Large intestine (tissue), 12 donors: ENCODE measurements at places on chromosomes 5 and 9. TPM values are rescaled to one million over a fixed set of nuclear protein-coding genes. Genes with fewer than 3 reads are reported as not detected.

- H3K36me3 ChIP-seq, result no peaks in the 10 kb centered on the region
- no peaks in the 10 kb centered on the region for H3K4me1 ChIP-seq
- no peak for DNase-seq
- peaks cover 3% of the 10 kb centered on the region for H3K27me3 ChIP-seq
- no peak overlapping the region for H3K27ac ChIP-seq
- no peak overlapping the region for H3K4me3 ChIP-seq
Observed at GRCh38 chr9:130956636-130957450, 17.8 kb upstream of the FIBCD1 start.

GRCh38 chr5:172640822-172641358 lies at the start of gene NEURL1B:
Gene NEURL1B, plus strand, starts transcription at chr5:172641263. Its CDS starts 144 bp downstream, at chr5:172641407.
- H3K27me3 ChIP-seq, result no peaks in the 10 kb centered on the region
- H3K4me1 ChIP-seq, result peaks cover 44% of the 10 kb centered on the region
- H3K4me3 ChIP-seq, result peak within 1 kb of the TSS; percentile 81
- peaks cover 5% of the 10 kb centered on the region for H3K36me3 ChIP-seq

GRCh38 chr9:25648116-25648515 lies 30.1 kb downstream of the TUSC1 start:
- no peaks in the 10 kb centered on the region for H3K27me3 ChIP-seq
- H3K4me3 ChIP-seq, result no peak overlapping the region
- H3K4me1 ChIP-seq, result no peaks in the 10 kb centered on the region

GRCh38 chr5:160545832-160546231 lies 124.2 kb downstream of the PTTG1 start:
- no peaks in the 10 kb centered on the region for H3K36me3 ChIP-seq
- no peaks in the 10 kb centered on the region for H3K4me1 ChIP-seq
- no peak overlapping the region for H3K27ac ChIP-seq
- no peaks in the 10 kb centered on the region for H3K27me3 ChIP-seq
- no peak overlapping the region for H3K4me3 ChIP-seq
- no peak for DNase-seq

DNA sequence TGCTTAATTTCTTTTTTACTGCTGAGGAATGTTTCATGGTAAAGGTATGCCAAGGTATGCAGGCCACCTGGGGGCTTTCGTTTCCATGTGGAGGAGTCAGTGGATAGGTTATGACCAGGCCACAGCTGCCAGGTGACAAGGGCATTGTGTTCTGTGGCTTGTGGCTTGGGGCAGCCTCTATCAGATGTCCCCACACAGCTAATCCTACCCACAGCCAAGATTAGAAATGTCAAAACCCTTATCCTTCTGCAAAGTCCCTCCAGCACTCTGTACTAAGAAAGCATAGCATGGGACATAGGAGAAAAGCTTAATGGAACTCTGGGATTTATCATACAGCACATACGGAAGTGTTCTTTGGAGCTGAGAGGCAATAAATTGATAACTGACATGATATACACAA lies 171.2 kb upstream of the S1PR3 start:
- H3K4me1 ChIP-seq, result no peaks in the 10 kb centered on the region
- H3K36me3 ChIP-seq, result no peaks in the 10 kb centered on the region
- DNase-seq, result no peak

- no peaks in the 10 kb centered on the region for H3K36me3 ChIP-seq
- no peaks in the 10 kb centered on the region for H3K27me3 ChIP-seq
- no peak for DNase-seq
- H3K4me3 ChIP-seq, result no peak overlapping the region
- no peak overlapping the region for H3K27ac ChIP-seq
Observed at GRCh38 chr5:7638456-7638855, 212.5 kb downstream of the CFAP90 start.

GRCh38 chr9:5908918-5909317 lies 18.2 kb downstream of the MLANA start:
- no peak overlapping the region for H3K27ac ChIP-seq
- no peaks in the 10 kb centered on the region for H3K4me1 ChIP-seq
- H3K36me3 ChIP-seq, result peaks cover 2% of the 10 kb centered on the region
- DNase-seq, result no peak
- H3K4me3 ChIP-seq, result no peak overlapping the region

DNA sequence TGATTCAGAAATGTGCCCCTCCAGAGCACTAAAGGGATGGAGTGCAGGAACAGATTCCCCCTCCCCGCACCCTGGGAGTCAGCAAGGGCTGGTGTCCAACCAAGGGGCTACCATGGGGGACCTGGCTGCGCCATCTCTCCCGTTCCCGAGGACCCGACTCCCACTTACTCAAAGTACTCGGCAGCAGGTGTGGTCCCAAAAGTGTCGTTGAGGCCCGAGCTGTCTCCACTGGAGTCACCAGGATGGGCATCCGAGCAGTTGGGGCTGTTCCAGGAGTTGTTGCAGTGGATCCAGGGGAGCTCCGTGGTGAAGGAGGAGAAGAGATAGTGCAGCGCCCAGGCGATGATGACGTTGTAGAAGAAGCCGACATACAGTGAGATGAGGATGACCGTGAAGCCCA lies 12.9 kb downstream of the SLC6A3 start:
- peaks cover under 1% of the 10 kb centered on the region for H3K4me1 ChIP-seq
- H3K36me3 ChIP-seq, result no peaks in the 10 kb centered on the region
- no peak for DNase-seq
- H3K27ac ChIP-seq, result no peak overlapping the region
- H3K27me3 ChIP-seq, result no peaks in the 10 kb centered on the region

DNA sequence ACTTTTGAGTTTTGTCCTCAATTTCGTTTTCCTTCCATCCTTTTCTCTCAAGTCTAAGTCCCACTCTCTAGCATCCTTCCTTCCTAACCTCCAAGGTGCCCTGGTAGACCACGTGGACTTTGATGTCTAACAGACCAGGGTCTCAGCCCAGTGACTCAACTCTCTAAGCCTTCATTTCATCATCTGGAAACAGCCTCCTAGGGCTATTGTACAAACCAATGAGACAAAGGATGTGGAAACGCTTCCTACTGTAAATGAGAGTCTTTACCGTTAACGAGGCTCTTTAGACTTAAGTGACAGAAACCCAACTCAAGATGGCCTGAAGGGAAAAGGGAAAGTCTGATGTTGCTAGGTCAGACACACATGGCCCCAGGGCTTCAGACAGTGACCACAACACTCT lies 49.2 kb upstream of the CPLX2 start:
- no peak overlapping the region for H3K27ac ChIP-seq
- peaks cover 5% of the 10 kb centered on the region for H3K27me3 ChIP-seq
- H3K4me1 ChIP-seq, result no peaks in the 10 kb centered on the region
- no peak for DNase-seq
- H3K36me3 ChIP-seq, result no peaks in the 10 kb centered on the region
- H3K4me3 ChIP-seq, result no peak overlapping the region

GRCh38 chr5:134525683-134526482 lies 413 bp downstream of the JADE2 start:
- peak; percentile 86 for DNase-seq
- H3K27me3 ChIP-seq, result no peaks in the 10 kb centered on the region
- H3K4me3 ChIP-seq, result peak overlapping the region; percentile 95
- H3K36me3 ChIP-seq, result peaks cover 2% of the 10 kb centered on the region
- peak overlapping the region; percentile 97 for H3K27ac ChIP-seq

- DNase-seq, result peak; percentile 54
- no peaks in the 10 kb centered on the region for H3K27me3 ChIP-seq
- no peak overlapping the region for H3K4me3 ChIP-seq
- peaks cover 54% of the 10 kb centered on the region for H3K36me3 ChIP-seq
- no peak overlapping the region for H3K27ac ChIP-seq
- peaks cover 16% of the 10 kb centered on the region for H3K4me1 ChIP-seq
Observed at GRCh38 chr9:128124873-128125579, 2.5 kb downstream of the PTGES2 start.

DNA sequence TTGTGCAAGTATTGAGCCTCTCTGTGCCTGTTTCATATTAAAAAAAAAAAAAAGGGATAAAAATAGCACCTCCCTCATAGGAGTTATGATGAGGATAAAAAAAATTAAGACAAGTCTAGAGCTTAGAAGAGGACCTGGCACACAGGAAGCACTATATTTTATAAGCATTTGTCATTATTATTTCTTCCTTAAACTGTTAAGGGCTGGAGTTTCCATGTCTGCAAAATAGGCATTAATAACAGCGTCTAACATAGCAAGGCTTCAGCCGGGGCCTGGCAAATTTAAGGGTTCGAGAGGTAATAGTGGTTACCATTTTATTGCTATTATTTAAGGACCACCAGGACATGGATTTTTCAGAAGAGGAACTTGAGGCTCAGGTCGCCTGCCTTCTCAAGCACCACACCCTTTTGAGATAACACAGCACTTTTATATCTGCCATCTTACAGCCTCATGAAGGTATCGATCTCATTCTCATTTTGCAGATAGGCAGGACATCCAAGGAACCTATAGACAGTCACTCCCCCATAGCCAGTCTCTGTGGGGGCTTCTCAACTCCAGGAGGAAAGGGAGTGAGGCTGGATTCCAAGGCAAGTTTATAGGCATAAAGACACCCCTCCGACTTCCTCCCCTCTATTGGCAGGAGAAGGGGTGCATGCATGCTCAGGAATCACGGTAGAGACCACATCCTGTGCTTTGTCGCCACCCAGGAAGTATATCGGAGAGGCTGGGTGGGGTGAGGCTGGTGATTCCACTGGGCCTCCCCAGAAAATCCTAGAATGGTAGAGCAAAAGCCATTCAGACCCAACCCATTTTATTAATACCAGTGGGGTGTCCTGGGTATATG lies 2.4 kb downstream of the ANXA6 start:
- peak overlapping the region; percentile 76 for H3K27ac ChIP-seq
- DNase-seq, result no peak
- no peaks in the 10 kb centered on the region for H3K27me3 ChIP-seq
- H3K36me3 ChIP-seq, result no peaks in the 10 kb centered on the region
- no peak overlapping the region for H3K4me3 ChIP-seq

DNA sequence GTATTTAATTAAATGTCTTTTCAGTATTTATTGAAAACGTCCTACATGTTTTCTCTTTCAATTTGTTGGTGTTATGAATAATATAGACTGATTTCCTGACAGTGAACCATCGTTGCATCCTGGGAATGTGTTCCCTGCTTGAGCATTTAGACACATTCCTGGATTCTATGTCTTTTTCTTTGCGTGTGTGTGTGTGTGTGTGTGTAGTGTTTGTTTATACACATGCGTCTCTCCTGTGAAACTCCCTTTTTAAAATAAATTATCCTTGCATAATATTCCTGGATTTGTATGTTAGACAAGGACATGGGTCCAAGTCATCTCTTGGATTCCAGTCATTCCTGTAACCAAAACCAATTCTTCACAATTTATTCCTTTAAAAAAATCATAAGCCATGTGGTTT lies 153.4 kb downstream of the HSPA4 start:
- no peaks in the 10 kb centered on the region for H3K36me3 ChIP-seq
- no peaks in the 10 kb centered on the region for H3K4me1 ChIP-seq
- H3K27me3 ChIP-seq, result peaks cover 4% of the 10 kb centered on the region

DNA sequence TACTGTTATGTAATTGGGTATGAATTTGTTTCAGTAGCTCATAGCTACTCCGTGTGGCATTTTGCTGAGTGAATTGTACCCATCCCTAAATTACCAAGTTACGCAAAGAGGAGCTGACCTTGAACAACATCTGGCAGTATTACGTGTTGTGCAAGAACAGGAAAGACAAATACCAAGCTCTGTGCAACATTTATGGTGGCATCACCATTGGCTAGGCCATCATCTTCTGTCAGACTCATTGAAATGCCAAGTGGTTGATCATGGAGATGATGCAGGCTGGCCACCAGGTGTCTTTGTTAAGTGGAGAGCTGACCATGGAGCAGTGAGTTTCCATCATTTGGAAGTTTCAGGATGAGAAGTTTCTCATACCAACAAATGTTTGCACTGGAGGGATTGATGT lies 15.0 kb downstream of the ZSWIM6 start:
- H3K4me1 ChIP-seq, result peaks cover 5% of the 10 kb centered on the region
- no peak overlapping the region for H3K4me3 ChIP-seq
- no peaks in the 10 kb centered on the region for H3K36me3 ChIP-seq
- no peak for DNase-seq
- H3K27ac ChIP-seq, result no peak overlapping the region
- H3K27me3 ChIP-seq, result no peaks in the 10 kb centered on the region

- peaks cover 20% of the 10 kb centered on the region for H3K4me1 ChIP-seq
- H3K36me3 ChIP-seq, result no peaks in the 10 kb centered on the region
- H3K4me3 ChIP-seq, result no peak overlapping the region
Observed at GRCh38 chr9:112020680-112021596, 124.3 kb downstream of the UGCG start.

GRCh38 chr5:172178991-172179989 lies 8.7 kb downstream of the STK10 start:
- no peak overlapping the region for H3K27ac ChIP-seq
- H3K4me1 ChIP-seq, result no peaks in the 10 kb centered on the region
- no peak overlapping the region for H3K4me3 ChIP-seq
- DNase-seq, result no peak

DNA sequence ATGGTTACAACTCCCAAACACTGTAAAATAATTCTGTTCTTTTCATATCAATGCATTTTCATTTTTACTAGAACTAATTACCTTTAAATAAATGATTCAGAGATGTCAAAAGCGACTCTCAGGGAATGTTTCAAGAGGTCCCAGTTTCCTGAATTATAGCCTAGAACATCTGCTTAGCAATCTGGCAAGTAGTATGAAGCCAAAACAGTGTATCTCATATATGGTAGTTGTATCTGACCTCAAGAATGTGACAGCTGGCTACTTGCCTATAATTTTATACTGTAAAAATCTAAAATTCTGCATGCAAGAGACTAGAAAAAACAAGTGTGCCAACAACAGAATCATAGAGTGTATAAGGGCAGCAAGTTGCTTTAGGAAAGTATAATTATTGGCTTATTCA lies 187.7 kb upstream of the POU5F2 start:
- H3K27me3 ChIP-seq, result no peaks in the 10 kb centered on the region
- DNase-seq, result no peak

GRCh38 chr5:176653401-176654385 lies 6.4 kb downstream of the TSPAN17 start:
- no peak for DNase-seq
- H3K27ac ChIP-seq, result no peak overlapping the region
- no peaks in the 10 kb centered on the region for H3K27me3 ChIP-seq
- H3K4me1 ChIP-seq, result peaks cover 5% of the 10 kb centered on the region
- no peak overlapping the region for H3K4me3 ChIP-seq

GRCh38 chr9:99736291-99736690 lies 85.4 kb upstream of the NR4A3 start:
- no peak overlapping the region for H3K4me3 ChIP-seq
- H3K27ac ChIP-seq, result no peak overlapping the region
- H3K4me1 ChIP-seq, result no peaks in the 10 kb centered on the region
- H3K36me3 ChIP-seq, result no peaks in the 10 kb centered on the region

- no peaks in the 10 kb centered on the region for H3K27me3 ChIP-seq
- peaks cover 9% of the 10 kb centered on the region for H3K4me1 ChIP-seq
- H3K36me3 ChIP-seq, result peaks cover 12% of the 10 kb centered on the region
- no peak overlapping the region for H3K27ac ChIP-seq
- no peak overlapping the region for H3K4me3 ChIP-seq
Observed at GRCh38 chr9:371349-371748, 156.7 kb downstream of the DOCK8 start.

Gene GPR151
- 0.04 TPM for polyA plus RNA-seq

Gene C1QTNF3
- polyA plus RNA-seq, result 35.6 TPM

Gene GAPT
- polyA plus RNA-seq, result 0.57 TPM

Gene ALDH1A1
- polyA plus RNA-seq, result 181 TPM

Gene PCDHGA9
- polyA plus RNA-seq, result 1.9 TPM

Gene LCN12
- 121 TPM for polyA plus RNA-seq

Gene ELOVL7
- polyA plus RNA-seq, result 77.3 TPM

Gene ADRA1B
- polyA plus RNA-seq, result 0.12 TPM

Gene TERT
- polyA plus RNA-seq, result 4.0 TPM

Gene OR2K2
- polyA plus RNA-seq, result not detected

Gene MLLT3
- 25.0 TPM for polyA plus RNA-seq
